Umbilical cord (tissue), 2 donors: ENCODE measurements at places on chromosomes 16 and 17.

DNA sequence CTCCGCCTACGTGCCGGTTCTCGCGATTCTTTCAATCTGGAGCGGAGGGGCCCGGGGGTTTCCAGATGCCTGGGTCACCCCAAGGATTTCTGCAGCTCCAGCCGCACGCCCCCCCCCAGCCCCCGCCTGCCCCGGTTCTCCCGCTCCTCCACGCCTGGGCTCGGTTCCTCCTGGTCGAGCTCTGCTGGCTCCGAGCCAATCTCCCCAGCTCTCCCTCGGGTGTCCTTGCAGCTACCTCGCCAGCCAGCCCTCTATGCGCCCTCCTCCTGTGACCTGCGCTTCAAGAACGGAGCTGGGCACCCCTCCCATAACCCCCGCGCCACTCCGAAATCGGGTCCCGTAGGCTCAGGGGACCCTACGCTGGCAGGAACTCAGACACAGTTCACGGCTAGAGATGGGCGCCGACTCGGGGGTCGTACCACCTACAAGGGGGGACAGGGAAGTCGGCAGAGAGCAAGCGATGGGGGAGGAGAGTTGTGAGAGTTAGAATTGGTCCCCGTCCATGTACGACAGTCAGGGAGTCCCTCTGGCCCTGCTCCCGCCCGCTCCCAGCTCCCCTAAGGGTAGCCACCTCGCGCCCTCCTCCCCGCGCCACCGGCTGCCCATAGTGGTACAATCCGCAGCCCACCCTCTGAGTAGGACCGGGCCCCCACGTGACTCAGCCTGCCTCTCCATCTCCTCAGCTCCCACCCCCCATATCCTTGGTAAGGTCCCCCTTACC is 961 bp downstream of the FGF11 start:
- DNase-seq = peak; percentile 58

DNA sequence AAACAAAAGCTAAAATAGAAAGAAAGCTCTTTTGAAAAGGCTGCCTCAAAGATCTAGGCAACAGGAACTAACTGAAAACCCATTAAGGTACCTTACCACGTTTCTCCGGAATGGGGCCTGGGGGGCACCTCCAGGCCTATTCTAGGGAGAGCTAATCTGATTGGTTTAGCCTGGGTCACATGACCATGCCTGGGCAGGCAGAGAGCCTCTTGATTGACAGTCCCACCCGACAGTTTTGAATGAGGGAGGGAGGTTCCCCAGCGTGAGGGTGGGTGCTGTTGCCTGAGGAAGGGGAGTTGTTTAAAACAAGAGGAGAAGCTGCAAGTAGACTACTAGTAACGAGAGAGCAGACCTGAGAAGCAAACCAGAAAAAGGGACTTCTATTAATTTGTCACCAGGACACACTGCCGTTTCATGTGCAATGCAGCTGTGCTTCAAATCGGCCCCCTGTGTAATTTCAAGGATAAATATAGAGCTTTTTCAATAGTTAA is 143.4 kb upstream of the HS3ST2 start:
- DNase-seq = no peak

- DNase-seq = no peak
Observed at GRCh38 chr17:79152110-79152509, 77.5 kb downstream of the ENGASE start.

DNA sequence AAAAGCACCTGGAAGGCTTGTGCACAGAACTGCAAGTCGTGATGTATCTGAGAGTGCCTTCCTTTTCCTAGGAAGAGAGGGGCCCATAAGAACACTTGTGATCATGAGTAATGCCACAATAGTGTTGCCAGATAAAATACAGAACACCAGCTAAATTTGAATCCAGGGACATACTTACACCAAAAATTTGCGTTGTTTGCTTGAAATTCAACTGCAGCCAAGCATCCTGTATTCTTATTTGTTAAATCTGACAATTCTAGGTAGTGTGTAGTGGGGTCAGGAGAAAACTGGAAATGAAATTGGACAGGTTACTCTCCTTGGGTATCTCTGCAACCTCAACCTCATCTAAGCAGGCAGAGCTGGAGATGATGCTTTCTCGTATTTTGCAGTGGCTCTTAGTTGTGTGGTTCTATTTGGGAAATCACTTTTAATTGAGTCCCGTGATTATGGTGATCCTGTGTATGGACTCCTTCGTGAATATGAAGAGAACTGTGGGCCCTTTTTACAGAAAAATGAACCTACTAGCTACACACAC is 12.0 kb downstream of the SLC35B1 start:
- no peak for DNase-seq

- DNase-seq = no peak
Observed at GRCh38 chr17:81455387-81455786, 57.2 kb downstream of the ACTG1 start.

GRCh38 chr17:38925263-38925995 is at the start of gene LASP1NB:
LASP1NB (plus strand) TSS chr17:38925614.
- peak; percentile 93 for DNase-seq

DNA sequence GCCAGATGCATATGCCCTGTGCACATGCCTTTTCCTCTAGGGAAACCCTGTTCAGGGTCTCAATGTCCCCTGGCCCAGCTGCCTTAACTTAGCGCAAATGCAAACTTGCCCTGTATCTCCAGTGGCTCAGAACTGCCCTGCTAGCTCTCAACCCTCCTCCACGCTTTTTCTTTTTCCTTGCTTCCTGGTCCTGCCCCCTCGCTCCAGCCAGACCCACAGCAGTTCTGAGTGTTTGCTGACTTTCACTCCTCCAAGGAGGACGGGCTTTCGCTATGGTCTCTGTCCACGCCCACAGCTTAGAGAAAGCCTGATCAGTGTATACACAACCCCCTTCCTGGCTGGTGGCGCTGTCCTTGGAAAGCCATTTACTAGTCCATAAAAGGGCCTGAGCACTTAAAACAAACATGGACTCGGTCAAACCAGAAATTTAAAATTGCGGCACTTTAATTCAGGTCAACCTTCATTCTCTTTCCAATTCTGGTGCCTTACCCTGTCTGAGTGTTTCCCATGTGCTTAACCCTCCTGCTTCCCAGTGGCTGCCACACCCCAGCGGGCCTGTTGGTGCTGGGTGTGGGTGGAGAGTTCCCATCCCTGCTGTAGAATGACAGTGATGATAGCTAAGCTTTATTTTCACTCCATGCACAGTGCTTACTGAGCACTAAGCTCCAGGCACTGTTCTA is 15.6 kb upstream of the TMEM98 start:
- DNase-seq = peak; percentile 92

GRCh38 chr16:53334581-53334980 is 99.7 kb upstream of the RBL2 start:
- no peak for DNase-seq

GRCh38 chr17:80195671-80196529 is 24.2 kb downstream of the SGSH start:
- no peak for DNase-seq

DNA sequence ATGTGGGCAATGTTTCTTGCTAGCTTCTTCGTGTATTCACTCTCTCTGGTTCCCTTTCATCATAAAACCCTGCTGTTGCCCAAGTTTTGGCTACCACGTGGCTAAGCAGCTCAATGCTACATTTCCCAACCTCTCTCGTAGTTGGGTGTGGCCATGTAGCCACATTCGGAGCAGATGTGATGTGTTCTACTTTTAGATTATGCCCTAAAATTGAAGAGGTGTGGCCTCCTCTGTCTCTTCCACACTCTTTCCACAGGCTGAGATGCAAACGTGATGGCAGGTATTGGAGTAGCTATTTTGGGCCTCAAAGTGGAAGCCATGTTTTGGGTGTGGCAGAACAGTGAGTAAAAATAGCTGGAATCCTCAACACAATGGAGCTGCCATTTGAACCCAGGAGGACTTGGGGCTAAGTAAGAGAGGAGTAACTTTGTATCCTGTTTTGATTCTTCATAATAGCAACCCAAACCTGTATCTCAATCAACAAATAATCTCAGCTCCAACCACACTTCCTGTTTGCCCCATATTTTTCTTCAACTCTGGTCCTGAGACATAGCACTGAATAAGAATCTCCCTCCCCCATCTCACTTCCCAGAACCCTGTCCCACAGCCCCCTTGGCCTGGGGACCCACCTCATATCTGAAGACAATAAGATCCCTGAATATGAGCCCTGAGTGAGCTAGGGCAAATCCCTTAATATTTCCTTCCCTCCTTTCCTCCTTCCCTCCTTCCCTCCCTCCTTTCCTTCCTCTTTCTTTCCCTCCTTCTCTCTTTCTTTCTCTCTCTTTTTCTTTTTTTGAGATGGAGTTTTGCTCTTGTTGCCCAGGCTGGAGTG is 4.0 kb downstream of the NUPR1 start:
- DNase-seq = no peak

DNA sequence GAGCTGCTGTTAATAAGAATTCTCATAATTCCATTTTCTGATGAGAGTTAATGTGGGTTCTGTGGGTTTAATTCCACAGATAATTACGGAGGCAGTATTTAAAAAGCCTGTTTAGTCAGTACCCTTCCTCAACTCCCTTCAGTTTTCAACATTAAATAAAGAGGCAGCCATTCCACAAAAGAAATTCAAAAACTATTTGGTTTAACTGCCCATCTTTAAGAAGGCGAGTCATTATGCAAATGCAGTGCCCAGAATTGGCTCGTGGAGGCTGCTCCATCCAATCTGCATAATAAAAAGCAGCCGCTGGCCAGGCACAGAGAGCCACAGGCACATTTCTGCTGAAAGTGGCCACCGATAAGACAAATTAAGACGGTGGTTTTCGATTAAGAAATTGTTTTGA is 194.4 kb upstream of the TOX3 start:
- DNase-seq = no peak

GRCh38 chr16:47787696-47788095 is 326.6 kb downstream of the PHKB start:
- DNase-seq = no peak

- no peak for DNase-seq
Observed at GRCh38 chr17:4600563-4600962, 16.2 kb downstream of the SMTNL2 start.

GRCh38 chr16:3546986-3547682 is 30.1 kb downstream of the NLRC3 start:
- no peak for DNase-seq

GRCh38 chr16:51592001-51592501 is 441.0 kb upstream of the SALL1 start:
- no peak for DNase-seq

GRCh38 chr16:14303182-14303618 is 232.1 kb downstream of the MRTFB start:
- DNase-seq = peak; percentile 40

DNA sequence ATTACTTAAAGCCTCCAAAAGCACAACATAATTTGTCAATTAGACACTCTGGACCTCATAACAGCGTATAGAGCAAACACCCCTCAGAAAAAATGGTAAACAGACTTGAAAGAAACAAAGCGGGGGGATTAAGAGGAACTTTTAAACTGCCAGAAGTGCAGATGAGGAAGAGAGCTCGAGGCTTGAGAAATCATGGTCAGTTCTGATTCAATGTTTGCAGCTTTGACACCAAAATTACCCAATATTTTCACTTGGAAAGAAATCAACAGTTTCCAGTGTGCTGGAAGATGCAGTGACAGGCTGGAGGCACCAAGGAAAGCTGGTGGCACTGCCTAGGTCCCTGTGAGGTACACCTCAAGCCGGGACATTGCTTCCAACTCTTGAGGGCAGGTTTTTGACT is 180.9 kb upstream of the TOX3 start:
- DNase-seq = no peak

DNA sequence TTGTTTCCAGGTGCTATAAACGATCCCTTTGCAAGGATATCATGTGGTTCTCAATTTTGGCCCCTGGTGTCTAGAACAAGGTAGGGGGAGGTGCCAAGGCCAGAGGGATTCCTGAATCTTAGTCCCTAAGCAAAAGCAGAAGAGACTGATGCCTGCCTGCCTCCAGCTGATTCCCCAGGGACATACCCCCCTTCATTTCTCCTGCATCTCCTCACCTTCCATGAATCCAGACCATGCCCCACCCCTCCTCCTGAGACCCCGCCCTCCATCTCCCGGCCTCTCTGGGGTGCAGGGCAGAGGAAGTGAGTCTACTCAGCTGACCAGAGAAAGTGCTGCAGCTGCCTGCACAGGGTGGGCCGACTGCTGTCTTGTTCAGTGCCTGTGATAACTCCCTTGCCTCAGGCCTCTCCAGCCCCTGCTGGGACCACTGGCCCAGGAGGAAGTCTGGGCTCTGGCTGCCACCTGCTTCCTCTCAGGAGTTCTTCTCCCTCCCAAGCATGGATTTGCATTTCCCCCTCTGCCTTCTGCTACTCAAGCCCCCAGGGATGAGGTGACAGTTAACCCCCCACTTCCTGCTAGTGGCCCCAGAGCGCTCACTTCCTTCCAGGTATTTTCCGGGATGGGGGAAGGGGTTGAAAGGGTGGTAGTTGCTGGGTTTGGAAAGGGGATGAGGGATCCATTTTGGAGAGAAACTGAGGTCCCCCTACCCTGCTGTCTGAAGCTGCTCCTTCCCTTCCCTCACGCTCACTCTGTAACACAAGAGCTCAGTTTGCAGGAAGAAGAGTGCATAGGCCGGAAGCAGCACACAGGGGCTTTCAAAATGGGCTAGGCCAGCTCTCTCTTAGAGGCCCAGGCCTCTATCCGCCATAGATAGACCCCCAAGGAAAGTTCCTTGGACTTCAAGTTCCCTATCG is 10.5 kb upstream of the TSPOAP1 start:
- DNase-seq = peak; percentile 84

GRCh38 chr16:50323335-50324011 is 45.3 kb downstream of the BRD7 start:
- peak; percentile 25 for DNase-seq

GRCh38 chr17:52202520-52203080 is 44.1 kb upstream of the CA10 start:
- no peak for DNase-seq

DNA sequence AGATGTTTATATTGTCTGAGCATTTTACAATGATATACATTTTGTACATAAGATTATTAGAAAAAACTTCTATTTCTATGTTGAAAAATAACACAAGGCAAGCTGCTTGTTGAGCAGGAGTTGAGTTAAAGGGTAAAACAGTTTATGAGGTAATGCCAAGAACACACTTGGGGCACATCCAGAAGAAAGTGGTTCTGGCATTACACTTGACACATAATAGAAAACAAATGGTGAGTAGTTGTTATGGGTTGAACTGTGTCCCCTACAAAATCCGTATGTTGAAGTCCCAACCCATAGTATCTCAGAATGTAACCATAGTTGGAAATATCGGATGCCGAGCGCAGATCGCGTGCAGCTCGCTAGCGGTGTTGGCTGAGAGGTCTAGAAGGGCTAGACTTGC is 354.3 kb upstream of the GOT2 start:
- DNase-seq = no peak

DNA sequence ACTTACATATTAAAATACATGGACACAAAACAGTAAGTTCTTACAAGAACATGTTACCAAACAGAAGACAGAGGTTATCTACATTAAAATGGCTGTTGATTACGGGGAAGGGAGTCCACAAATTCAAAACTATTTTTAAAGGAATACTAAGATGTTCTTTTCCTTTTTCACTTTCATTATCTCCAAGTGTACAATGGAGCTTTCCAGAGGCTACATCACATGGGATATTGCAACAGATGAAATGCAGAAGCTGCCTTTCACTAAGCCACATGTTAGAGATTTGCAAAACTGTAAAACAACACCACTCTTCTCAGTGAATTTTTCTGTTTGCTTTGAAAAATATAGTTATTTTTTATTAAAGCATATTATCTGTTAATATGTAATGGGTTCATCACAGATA is 53.6 kb downstream of the XPO6 start:
- DNase-seq = peak; percentile 76
